ENCODE measurements at places on chromosomes 12 and 14. TPM values are rescaled to one million over a fixed set of nuclear protein-coding genes. Genes with fewer than 3 reads are reported as not detected.

Gene RFX4
- not detected for total RNA-seq

Gene LMNTD1
- total RNA-seq = not detected

Gene TAS2R20
- 2.1 TPM for total RNA-seq

Gene MORN3
- total RNA-seq = 0.77 TPM

Gene SERPINA9
- total RNA-seq = not detected

Gene SMCO2
- total RNA-seq = 0.26 TPM

Gene SYNDIG1L
- not detected for total RNA-seq

Gene BCL7A
- total RNA-seq = 4.9 TPM

Gene SLC2A3
- 95.0 TPM for total RNA-seq

Gene ARHGDIB
- total RNA-seq = 8.3 TPM

Gene FGF23
- total RNA-seq = not detected

Gene KRT4
- under 0.01 TPM for total RNA-seq

Gene TAS2R14
- 2.1 TPM for total RNA-seq

Gene DYNLL1
- total RNA-seq = 222 TPM

Gene CD4
- 14.4 TPM for total RNA-seq

Gene TAS2R19
- total RNA-seq = 5.3 TPM

Gene CCDC59
- 70.4 TPM for total RNA-seq

Gene DNAJC22
- 4.6 TPM for total RNA-seq

Gene FGF6
- total RNA-seq = not detected

Gene GPR132
- total RNA-seq = 0.26 TPM

Gene ITFG2
- 13.5 TPM for total RNA-seq

Gene CSRP2
- 36.7 TPM for total RNA-seq

Measured in fibroblast of lung (primary cell).